ENCODE measurements at places on chromosomes 2 and 18.

DNA sequence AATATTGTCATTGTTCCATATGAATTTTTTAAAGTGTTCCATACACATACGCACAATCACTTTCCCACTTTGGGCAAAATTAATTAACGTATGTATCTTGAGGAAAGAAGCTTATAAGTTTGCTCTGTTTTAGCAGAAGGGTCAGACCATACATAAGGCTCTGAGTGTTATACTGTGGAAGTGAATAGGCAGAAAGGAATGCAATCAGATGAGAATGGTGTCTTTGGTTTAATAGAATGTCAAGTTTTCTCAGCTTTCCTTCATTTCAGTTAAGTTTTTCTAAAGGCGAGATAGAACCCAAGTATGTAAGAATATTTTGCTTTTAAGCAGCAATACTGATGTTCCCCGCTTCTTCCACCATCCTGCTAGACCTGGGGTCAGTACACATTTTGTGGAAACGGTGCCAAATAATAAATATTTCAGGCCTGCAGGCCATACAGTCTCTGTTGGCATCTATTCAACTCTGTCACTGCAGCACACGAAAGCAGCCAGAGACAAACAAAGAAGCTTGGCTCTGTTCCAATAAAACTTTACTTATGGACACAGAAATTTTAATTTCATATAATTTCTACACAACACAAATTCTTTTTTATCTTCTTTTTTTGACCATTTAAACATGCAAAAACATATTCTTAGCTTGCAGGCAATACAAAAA is 100.6 kb downstream of the UPP2 start:
- DNase-seq: no peak

DNA sequence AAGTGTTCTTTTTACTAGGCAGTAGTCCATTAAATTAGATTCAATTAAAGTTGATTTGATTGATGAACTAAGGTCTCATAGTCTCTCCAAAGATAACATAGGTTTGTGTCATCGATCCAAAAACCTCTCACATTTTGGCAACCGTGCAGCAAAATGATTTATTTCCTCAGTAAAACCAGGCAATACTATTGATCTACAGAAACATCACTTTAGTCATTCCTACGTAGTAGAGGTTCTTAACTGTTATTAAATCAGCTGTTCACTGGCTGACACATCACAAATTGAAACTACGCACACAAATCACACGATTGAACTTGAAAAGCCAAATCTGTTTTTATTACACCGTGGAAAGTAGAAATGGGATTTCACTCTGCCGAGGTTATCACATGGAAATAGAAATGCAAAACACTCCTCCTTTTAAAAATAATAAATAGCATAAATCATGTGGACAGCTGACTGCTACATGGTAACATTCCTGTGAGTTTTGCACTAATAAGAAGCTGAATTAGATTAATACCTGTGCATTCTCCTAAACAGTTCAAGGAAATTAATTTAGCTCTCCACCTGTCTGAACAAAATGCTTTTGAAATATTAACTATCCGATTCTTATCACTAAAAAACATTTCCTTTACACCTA is 262.5 kb downstream of the CDH20 start:
- no peak for DNase-seq

GRCh38 chr2:233061591-233062450 is 1.7 kb downstream of the INPP5D start:
- DNase-seq: no peak

GRCh38 chr2:99697811-99698568 is 208.2 kb upstream of the REV1 start:
- DNase-seq: no peak

- DNase-seq: no peak
Observed at GRCh38 chr2:85889627-85890281, 964 bp upstream of the ST3GAL5 start.
